Stimulated activated CD4-positive, alpha-beta T cell treated with anti-CD3 and anti-CD28 coated beads, Interleukin-12 subunit alpha, Interleukin-12 subunit beta, amount 100 ng/mL, for 48 hours (primary cell): ENCODE measurements at places on chromosomes 3 and 15.

GRCh38 chr3:54347060-54347459 is 224.7 kb downstream of the CACNA2D3 start:
- DNase-seq, result no peak

GRCh38 chr15:87239582-87240230 is 1016.8 kb downstream of the NTRK3 start:
- DNase-seq, result no peak

DNA sequence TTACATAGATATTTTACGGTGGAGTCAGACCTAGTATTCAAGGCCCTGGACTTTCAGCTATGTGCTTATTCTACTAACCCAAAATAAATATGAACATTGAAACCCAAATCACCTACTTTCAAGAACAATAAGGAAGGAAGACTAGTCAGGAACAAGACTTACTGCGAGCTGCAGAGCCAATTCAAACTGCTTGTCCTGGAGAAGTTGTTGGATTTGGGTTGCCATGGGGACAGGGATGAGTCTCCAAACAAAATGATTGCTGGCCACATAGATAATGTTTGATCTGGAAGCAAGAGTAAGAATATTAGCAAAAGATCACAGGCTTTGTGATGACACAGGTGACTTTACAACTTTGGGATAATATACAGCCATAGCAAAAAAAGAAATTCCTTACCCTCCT is 21.6 kb upstream of the PLA2G4F start:
- no peak for DNase-seq

GRCh38 chr3:130857336-130858026 is 36.4 kb upstream of the ATP2C1 start:
- DNase-seq, result no peak

GRCh38 chr15:83835479-83835878 is 181.6 kb downstream of the ADAMTSL3 start:
- DNase-seq, result no peak

DNA sequence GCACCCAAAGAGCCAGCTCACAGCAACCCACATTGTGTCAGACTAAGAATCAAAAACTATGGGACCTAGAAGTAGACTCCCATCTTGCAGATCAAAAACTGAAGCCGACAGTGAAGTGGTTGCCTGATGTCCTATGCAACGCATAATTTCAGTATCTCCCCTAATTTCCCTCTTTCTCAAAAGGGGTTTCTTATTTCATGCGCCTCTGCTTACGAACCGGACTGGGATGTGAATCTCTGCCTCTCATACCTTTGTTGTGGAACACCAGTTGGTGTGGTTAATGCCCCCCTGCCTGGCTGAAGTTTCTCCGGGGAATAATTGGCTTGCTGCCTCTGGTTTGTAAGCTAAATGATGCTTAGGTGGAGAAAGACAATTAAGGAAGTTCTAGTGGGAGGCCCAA is 514 bp upstream of the FAM174B start:
- DNase-seq, result no peak

GRCh38 chr15:68821841-68822381 is 1.2 kb upstream of the ANP32A start:
- no peak for DNase-seq
